ENCODE measurements at places on chromosomes 1 and 21.
A peak's percentile ranks its signal among the peaks of the same experiment; 100 is the strongest.

DNA sequence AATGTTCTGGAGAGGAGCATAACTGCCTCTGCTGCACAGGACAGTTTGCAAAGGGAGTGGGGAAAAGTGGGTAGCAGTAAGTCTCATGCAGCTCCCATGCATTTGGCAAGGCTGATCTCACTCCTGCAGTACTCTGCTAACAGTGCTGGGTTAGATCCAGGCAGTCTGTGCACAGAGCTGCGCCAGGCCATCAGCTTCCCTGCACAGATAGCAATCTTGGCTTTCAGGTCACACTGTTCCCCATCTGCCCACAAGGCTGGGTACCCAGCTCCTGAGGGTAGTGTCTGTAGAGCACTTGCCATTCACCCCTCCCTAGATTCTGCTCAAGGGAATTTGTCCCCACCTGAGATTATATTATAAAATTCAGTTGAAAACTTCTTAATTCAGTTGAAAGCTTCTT lies 72.1 kb downstream of the SH3BGR start:
- DNase-seq, result no peak

GRCh38 chr1:186843226-186843625 lies 14.5 kb downstream of the PLA2G4A start:
- peak; percentile 52 for DNase-seq

DNA sequence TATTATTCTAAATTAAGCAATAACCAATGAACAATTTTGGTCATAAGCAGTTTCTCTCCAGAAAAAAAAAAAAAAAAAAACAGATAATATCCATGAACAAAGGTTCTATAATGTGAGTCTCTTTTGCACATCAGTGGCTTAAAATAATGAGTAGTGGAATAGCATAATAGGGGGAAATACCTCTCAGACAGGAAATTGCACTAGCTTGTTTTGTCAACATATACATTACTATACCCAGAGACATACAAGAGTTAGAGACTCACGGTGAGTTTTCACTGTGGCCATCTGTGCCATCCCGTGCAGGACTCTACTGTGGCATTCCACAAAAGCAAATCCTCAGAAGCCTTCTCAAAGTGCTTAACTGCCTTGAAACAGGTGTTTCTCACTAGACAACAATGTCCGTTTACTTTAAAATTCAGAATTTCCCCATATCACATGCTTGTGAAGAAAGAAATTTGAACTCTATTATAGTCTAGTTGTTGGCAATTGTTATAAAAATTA lies 697.9 kb downstream of the USP25 start:
- no peak for DNase-seq

GRCh38 chr1:86104606-86105532 lies 51.7 kb downstream of the COL24A1 start:
- no peak for DNase-seq

GRCh38 chr1:192905049-192905448 lies 96.2 kb downstream of the RGS2 start:
- DNase-seq, result no peak

- no peak for DNase-seq
Measured at GRCh38 chr1:160565564-160565963, 13.7 kb downstream of the CD84 start.

GRCh38 chr1:153944827-153945117 lies 1.7 kb downstream of the DENND4B start:
- DNase-seq, result no peak

DNA sequence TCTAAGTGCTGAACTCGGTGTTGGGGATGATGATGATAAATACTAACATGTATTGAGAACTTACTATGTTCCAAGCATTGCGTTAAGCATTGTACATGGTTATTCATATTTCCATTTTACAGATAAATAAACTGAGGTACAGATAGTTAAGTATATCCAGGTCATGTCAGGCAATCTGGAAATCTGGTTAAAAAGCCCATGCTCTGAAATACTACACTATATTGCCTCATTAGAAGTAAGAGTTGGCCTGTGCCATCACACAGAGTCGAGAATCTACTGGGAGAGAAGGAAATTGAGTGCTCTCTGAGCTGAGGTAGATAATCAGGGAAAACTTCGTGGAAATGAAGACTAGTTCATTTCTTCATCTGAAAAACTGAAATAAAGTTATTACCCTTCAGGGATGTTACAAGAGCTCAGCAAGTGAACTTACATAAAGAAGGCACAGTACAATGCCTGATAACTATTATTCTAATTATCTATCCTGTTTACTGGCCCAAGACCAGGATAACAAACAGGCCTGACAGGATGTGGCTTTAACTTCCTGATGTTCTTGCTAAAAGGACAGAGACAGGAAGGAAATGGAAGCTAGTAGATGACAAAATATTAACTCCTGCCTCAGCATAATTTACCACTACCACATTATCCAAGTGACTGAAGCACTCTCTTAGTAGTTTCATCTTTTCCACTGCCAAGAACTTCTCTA lies 85.6 kb downstream of the EPS15 start:
- peak; percentile 29 for DNase-seq

- DNase-seq, result no peak
Measured at GRCh38 chr1:84959294-84959693, 37.6 kb downstream of the MCOLN2 start.

DNA sequence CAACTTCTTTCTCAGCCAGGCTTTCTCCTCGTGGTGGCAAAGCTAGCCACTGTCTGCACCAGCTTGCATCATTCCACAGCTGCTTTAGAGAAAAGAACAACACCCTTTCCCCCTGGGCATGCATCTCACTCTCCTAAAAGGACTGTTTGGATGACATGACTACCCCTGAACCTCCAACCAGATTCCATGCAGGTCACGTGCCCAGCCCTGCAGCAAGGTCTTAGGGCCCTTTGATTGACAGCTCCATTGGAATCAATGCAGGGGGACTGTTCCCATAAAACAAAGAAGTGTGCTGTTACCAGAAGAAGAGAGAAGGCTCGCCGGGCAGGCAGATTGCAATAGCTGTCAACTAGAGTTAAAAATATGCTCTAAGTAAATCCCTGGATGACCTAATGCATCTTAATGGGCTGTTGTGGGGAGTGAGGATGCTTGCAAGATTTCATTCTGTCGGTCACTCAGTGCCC lies 24.4 kb downstream of the KCNA2 start:
- DNase-seq, result peak; percentile 74

- DNase-seq, result no peak
Measured at GRCh38 chr1:21294266-21294989, 4.2 kb upstream of the ECE1 start.

GRCh38 chr1:81967951-81968350 lies 167.2 kb downstream of the ADGRL2 start:
- no peak for DNase-seq

All from SK-MEL-5 (cell line).